ENCODE measurements at places on chromosomes 4 and X. TPM values are rescaled to one million over a fixed set of nuclear protein-coding genes. Genes with fewer than 3 reads are reported as not detected.
A peak's percentile ranks its signal among the peaks of the same experiment; 100 is the strongest.

Gene RAB33A
- total RNA-seq, result 0.41 TPM

Gene GAGE1
- not detected for total RNA-seq

Gene BANK1
- total RNA-seq, result 0.08 TPM

Gene SLIT2
- 6.0 TPM for total RNA-seq

Gene RASL11B
- 8.7 TPM for total RNA-seq

Gene ZNF157
- not detected for total RNA-seq

Gene CPLX1
- 4.8 TPM for total RNA-seq

Gene CPEB2
- 23.3 TPM for total RNA-seq

Gene GYG2
- total RNA-seq, result 0.66 TPM

Gene FRMD7
- total RNA-seq, result 0.14 TPM

Gene OR13H1
- total RNA-seq, result not detected

Gene MSN
- 107 TPM for total RNA-seq

DNA sequence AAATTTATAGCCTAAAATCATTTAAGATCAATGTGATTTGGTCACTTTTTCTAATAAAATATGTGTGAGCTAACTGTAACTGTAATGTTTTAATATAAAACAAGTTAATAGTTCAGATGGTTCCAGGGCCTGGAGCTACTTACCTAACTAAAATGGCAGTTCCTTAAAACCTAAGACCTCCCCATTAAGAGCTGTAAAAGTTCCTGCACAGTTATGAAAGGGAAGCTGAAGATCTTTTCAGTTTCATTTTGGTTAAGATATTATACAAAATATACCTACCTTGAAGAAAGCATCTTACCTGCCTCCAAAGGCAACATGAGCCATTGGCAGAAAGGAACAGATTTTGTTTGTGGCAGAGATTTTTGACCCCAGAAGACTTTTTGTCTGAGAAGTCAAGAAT lies 30.1 kb downstream of the HPF1 start:
- DNase-seq, result no peak

- peak; percentile 26 for DNase-seq
These were observed at the start of gene FRAS1 for GRCh38 chr4:78057135-78057599. FRAS1 (plus strand) TSS chr4:78057323; CDS start chr4:78058010, 687 bp downstream.

DNA sequence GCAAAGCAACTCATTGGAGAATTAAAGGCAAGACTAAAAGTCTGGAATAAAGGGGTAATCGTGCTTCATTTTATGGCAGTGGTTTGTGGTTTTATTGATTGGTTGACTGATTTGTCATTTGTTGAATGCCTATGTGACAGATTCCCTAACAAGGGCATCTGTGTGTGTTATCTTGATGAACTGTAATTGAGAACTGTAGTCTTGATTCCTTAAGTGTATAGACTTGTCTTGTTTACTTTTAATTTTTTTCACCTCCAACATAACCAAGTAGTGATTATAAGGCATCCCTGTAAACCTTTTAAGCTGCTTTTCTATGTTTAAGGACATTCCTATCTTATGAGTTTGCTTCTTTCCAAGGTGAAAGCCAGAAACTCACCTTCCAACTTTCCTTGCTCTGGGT lies 216.0 kb upstream of the TAPT1 start:
- DNase-seq, result no peak

GRCh38 chr4:47088298-47088697 lies 56.9 kb downstream of the GABRB1 start:
- no peak for DNase-seq

DNA sequence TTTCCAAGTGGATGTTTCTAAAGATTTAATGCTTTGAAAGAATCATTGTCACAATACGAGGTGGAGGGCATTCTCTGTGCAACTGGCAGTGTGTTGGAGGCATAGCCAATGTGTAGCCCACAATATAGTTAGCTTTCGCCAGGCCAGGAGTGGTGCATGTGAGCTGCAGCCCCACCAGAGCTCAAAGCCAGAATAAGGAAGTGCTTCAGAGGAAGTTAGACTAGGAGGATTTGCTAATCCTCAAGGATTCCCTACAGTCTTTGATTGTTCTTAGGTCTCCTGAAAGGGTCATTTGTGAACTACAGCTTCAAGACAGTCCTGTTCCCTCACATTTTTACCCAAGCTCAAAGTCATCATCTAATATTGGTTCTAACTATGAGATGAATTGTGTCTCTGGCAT lies 16.4 kb downstream of the TRPC5OS start:
- DNase-seq, result no peak

GRCh38 chr4:127048376-127049044 lies 584.2 kb upstream of the INTU start:
- DNase-seq, result no peak

- DNase-seq, result no peak
These were observed 477 bp upstream of the HAND2 start for GRCh38 chr4:173530326-173531085.

- DNase-seq, result no peak
These were observed 2.5 kb upstream of the PLP1 start for GRCh38 chrX:103774070-103774642.

DNA sequence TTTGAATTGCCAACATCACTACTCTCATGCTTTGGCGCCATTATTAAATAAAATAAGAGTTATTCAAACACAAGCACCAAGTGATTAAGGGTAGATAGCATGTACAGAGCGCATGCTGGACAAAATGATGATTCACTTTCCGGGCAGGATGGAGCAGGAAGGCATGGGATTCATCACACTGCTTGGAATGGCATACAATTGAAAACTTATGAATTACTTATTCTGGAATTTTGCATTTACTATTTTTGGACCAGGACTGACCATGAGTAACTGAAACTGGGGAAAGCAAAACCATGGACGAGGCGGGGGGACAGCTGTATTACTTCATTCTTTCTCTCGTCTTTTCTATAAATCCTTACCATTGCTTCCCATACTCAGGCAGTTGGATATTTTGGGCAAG lies 28.5 kb upstream of the FGF5 start:
- DNase-seq, result no peak

DNA sequence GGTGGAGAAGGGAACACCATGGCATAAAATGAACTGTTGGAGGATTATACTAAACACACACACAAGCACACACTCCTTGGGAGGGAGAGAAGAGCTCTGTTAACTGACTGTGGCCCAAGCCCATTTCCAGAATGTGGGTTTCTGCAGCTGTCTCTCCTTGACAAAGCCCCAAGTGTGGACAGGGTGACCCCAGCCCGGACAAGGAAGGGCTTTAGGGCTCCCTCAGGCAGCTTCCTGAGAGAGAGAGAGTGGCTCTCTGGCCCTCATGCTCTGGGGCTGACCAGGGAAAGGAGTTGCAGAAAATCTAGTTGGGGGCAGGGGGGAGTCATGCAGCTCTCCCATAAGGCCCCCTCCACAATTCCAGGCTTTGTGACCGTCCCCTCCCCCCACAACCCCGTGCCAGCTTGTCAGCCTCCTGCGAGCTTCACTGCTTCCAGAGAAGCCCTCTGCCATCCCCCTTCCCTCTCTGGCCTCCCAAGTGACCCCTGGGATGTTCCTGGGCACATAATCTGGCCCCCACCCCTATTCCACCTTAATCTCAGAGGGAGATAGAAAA lies 590 bp downstream of the ARHGEF9 start:
- DNase-seq, result peak; percentile 13

DNA sequence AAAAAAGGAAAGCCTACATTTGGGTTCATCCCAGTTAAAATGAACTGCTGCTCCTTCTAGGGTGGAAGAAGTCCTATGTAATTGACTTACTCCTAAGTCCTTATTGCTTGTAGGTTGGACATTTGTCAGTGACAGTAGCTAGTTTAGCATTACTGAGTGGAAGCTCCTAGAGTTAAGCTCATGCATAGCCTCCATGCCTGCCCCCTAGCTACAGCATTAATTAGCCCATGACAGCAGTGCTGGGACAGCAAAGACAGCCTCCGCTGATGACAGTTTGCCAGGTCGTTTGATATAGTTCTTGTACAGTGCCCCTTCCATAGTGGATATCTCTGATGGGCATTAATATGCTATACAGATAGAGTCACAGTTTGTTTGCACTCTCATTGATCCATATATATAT lies 18.7 kb upstream of the GALNTL6 start:
- no peak for DNase-seq

- no peak for DNase-seq
These were observed 41.5 kb downstream of the GPM6A start for GRCh38 chr4:175770555-175770954.

GRCh38 chrX:152926923-152927322 lies 29.1 kb downstream of the ZNF185 start:
- DNase-seq, result no peak

DNA sequence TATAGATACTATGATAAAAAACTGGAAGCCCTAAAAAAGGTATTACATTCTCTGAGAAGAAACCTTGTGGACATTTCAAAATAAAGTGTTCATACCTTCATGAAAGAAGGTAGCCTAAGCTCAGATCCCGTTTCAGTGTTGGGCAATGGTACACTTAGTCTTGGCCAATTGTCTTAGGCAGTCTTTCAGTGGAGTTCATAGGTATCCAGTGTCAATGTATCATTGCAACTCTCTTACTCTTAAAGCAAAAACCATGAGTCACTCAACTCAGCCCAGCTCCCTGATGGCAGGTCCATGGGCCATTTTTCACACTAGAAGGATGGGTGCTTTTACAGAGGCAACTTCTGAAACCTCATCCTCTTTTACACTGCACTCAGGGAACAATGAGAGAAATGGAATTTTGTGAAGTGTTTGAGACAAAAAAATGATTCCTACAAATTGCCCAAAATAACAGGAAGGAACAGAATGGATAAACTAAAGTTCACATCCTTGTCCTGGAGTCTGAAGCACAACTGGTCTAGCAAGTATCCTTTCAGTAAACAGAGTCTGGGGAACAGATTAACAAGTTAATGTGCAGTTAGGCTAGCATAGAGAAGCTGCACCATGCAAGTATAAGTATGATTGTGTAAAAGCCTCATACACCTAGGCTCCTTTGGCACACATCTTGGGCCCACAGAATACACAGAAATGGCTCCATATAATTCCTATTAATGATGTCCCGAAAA lies 7.0 kb upstream of the ZNF827 start:
- no peak for DNase-seq

- no peak for DNase-seq
These were observed 15.0 kb upstream of the PAGE1 start for GRCh38 chrX:49710744-49711319.

GRCh38 chr4:3715061-3715854 lies 50.9 kb upstream of the ADRA2C start:
- peak; percentile 6 for DNase-seq

GRCh38 chr4:48352793-48353192 lies 11.5 kb downstream of the SLAIN2 start:
- no peak for DNase-seq

DNA sequence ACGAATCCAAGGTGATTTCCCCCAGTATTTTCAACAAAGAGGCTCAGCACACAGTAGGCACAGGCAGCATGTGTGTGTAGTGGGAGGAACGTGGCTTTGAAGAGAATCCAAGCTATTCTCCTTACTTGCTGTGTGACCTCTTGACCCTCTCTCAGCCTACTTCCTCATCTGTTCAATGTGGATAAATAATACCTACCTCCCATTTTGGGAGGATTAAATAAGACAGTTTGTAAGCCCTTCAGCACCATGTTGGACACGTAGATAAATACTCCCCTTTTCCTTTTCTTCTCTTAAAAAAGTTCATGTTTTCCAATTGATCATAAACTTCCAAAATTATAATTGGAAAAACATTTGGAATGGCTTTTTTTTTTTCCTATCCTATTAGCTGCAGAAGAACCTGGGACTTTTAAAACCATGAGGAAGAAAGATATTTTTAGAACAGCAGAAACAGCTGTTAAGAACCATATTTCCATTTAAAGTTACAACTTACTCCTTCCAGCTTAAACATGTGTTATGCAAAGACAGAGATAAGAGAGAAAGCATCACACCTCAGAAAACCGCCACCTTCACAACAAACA lies 56.1 kb upstream of the TMEM131L start:
- DNase-seq, result no peak

- DNase-seq, result no peak
These were observed 187.7 kb upstream of the NUDT10 start for GRCh38 chrX:51144828-51145442.

Measured in left ventricle myocardium inferior (tissue), 1 donor.